ENCODE measurements at places on chromosomes 12 and 14.

DNA sequence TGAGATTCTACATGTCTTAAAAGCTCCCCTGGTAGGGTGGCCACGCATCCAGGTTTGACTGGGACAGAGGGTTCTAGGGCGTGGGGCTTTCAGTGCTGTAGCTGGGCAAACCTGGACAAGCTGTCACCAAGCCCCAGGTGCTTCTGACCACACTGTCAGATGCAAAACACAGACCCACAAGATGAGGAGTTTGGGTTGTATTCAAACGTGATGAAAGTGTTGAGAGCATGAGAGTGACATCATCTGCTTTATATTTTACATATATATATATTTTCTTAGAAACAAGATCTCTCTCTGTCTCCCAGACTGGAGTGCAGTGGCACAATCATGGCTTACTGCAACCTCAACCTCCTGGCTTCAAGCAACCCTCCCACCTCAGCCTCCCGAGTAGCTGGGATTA, 210.1 kb downstream of the DPF3 start:
- no peak for DNase-seq

DNA sequence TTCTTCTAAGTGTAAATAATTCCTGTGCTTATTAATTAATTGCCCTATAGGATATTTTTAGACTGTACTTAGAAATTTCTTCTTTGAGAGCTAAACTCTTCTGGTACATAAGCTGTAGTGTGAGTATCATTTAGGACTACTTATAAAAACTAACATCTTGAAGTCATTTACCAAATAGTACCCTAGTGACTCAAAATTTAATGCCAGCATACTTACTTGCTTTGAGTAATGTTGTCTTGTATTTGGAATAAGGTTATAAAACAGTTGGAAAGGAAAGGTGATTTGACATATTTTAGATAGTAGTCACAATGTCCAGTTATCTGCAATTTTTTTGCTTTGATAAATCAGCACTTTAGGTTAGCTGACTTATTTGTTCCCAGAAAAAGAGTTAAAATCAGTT, 39.1 kb downstream of the SPATA7 start:
- DNase-seq: no peak

- no peak for DNase-seq
These were observed 22.6 kb upstream of the SNRPF start for GRCh38 chr12:95836185-95836609.

- no peak for DNase-seq
These were observed 176.3 kb downstream of the KSR2 start for GRCh38 chr12:117792471-117792870.

GRCh38 chr14:68390741-68391140, 402.1 kb downstream of the ZFP36L1 start:
- no peak for DNase-seq

GRCh38 chr14:82905762-82906161, 1372.1 kb upstream of the SEL1L start:
- no peak for DNase-seq

GRCh38 chr12:92186038-92186470, 40.4 kb upstream of the BTG1 start:
- no peak for DNase-seq
